ENCODE measurements at places on chromosomes 1 and 21.

GRCh38 chr1:172993640-172994039 is 57.1 kb downstream of the TNFSF18 start:
- DNase-seq: no peak

DNA sequence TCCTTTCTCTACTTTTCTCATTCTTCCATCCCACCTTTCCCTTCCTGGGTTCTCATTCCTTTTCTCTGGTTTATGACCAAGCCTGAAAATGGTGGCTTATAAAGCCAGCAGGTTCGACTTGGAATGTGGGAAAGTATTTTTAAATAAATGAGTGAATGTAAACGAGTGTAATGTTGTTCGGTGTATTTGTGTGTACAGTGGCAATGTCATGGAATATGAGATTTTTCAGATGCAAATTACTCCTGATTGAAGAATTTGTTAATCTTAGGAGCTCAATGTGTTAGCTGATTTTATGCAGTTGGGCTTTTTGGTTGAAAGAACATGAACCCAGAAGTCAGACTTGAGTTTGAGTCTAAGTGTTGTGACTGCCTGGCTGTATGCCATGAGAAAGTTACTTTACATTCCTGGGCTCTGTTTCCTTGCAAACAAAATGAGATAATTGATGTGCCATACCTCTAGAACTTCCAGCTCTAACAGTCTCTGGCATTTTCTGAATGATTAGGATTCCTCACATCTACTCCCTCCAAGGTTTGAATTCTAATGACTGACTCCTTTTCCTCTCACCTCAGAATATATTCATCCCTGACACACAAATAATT is 6.6 kb downstream of the SGIP1 start:
- no peak for DNase-seq

DNA sequence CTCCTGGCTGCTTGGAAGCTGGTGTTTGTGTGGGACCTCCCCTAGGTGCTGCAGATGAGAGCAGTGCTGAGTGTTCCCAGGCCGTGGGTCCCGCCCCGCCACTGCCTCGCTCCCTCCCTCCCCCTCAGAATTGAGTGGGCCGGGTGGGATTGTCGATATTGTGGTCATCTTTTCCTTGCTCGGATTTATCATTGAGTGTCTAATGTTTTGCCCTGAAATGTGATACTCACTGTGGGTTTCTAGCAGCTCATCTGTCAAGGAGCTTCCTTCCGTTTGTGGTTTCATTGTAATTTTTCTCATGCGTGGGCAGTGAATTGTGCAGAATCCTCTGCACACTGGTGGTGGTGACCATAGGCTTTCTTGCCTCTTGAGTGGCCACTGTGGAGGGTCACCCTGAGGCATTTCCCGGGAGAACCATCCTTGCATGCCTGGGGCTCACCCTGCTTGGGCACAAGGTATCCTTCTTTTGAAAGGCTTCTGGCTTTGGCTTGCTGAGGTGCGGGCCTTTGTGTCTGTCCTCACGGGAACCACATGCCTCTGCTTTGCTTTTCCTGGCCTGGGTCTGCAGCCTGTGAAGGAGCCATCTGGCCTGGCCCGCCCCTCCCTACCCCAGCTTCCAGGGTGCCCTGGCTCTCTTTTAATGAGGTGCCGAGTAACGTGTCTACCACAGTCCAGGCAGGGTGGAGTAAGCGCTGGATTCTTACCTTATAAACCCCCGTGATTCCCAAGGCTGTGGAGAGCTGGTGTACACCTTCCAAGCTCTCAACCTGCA is 25.6 kb downstream of the SLX9 start:
- no peak for DNase-seq

DNA sequence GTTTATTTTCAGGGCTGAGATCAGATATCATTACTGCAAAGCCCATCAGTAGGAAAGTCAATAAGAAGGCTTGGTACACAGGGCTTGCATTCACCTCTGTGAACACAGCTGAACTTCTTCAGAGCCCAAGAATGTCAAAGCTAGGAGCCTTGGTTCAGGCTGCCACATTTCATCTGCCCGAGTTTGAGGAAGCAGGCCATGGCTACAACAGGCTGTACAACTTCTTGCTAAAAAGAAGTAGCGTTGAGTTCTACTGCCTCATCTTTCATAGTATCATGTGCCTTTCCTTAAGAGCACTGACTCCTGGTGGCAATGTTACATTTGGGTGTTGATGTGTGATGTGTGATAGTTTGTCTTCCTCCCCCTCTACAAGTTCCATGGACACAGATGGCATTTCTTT is 10.1 kb downstream of the C1orf162 start:
- no peak for DNase-seq

- no peak for DNase-seq
Measured at GRCh38 chr1:199218065-199218464, 579.2 kb downstream of the PTPRC start.

DNA sequence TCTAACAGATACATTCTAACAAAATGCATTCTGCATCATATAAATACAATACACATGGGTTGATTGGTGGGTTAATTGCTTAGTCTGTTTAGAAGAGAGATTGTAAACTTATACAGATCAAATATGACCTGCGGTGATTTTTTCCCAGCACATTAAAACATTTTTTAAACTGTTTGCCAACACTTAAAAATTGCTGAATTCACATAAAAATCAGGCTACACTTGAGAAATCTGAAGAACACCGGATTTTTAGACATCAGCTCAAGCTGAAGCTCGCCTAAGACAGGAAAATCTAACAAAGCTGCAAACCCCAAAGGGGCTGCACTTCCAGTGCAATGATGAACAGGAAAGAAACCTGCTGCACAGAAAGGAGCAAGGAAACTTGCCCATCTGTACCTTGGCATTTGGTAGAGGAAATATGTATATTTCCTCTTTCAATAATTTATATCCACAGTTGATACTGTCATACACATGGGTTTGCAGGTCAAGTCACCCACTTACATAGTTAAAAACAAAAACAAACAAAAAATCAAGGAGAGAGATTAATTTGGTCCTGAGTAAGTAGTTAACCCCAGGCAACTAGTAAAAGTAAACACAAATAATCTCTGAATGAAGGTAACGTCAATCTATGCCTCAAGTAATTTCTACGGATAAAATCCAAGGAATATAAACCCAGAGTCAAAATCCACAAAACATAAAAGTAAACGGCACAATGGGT is 30.4 kb upstream of the JAK1 start:
- no peak for DNase-seq

DNA sequence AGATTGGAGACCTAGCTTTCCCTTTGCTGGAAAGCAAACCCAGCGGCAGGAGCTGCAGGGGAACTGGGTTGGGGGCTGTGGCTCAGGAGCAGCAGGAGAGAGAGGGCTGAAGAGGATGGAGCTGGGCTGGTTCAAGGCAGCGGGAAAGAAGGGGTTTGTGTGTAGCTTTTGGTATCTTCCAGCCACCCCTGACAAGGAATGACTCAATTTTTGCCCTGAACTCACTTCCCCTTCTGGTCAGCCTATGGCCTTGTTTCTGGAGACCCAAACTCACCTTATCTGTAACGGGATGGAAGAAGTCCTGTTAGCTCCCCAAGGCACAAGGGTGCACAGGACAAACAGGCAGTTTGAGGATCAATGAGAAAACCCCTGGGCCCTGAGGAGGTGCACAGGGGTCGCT is 13.1 kb downstream of the C1orf115 start:
- no peak for DNase-seq

DNA sequence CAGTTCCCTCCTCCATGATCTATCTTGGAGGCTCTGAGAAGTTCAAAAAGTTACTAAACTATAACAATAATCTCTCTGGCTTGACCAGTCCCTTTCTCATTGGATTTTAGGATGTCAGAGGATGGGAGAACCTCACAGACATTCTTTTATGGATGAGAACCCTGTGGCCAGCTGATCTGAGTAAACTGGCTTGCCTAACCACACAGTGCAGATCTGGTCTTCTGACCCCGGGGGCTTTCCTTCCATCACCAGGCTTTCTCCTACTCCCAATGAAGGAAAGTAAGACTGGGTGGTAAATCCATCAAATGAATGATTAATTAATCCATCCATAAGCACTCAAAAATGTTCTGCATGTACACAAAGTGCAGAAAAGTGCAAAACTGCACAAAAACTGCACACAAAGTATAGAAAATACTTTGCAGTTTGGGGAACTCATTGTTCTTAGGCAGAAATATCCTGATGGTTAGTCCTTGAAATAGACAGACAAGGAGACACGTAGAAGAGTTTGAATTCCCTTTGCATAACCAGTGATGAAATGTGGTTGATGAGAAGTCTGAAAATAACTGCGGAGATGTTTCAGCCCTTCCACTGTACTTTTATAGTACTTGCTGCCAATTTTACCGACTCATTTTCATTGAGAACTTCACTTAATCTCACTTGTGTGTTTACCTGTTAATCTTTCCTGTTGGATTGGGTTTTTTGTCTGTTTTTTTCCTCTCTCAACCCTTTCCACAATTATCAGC is 2.5 kb upstream of the F3 start:
- DNase-seq: no peak

DNA sequence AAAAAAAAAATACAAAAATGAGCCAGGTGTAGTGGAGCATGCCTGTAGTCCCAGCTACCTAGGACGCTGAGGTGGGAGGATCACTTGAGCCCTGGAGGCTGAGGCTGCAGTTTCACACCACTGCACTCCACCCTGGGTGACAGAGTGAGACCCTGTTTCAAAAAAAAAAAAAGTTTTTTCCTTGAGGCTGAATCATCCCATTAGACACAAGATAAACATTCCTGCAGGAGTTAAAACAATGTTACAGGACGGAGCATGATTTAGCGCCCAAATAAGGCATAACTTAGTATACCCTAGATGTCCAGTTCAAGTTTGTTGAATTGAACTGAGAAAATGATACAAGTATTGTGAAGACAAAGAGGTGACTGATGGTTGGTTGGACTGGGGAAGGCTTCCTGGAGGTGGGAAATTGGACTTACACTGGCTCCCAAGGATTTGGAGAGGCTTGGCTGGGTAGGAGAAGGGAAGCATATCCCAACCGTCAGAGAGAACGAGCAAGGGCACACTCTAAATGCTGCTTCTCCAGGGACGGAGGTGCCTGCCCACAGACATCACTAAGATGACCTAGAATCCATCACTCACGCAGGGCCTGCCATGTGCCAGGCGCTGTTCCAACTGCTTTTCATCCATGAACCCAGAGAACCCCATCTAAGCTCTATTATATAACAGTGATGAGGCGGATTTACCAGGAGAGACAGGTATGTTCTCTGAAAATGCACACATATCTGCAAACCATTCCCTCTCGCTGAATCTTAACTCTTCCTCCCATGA is 610.6 kb downstream of the KIF26B start:
- no peak for DNase-seq

- DNase-seq: no peak
Measured at GRCh38 chr21:33514229-33514628, 22.7 kb upstream of the DNAJC28 start.

DNA sequence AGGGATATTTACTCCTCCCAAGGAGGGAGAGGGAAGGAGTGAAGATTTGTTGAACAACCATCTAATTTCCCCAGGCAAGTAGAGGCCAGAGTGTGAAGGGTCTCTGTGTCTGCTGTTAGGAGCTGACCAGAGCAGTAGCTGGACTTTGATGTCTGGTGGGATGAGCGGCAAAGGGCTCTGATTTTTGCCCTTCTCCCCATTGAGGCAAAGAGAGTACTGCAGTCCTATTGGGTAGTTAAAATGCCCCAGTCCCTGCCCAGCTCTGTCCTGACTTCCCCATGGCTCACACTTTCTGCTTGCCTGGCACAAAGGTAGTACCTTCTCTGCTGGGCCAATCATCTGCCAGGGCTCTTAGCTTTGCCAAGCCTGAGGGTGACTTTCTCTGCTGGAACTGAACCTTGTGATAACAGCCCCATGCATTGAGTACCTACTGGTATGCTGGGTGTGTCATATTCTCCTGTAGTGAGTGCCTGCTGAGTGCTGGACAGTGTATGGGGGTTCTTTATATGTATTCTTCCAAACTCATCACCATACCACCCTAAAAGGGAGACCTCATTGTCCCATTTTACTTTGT is 64.0 kb upstream of the SELENON start:
- DNase-seq: no peak

DNA sequence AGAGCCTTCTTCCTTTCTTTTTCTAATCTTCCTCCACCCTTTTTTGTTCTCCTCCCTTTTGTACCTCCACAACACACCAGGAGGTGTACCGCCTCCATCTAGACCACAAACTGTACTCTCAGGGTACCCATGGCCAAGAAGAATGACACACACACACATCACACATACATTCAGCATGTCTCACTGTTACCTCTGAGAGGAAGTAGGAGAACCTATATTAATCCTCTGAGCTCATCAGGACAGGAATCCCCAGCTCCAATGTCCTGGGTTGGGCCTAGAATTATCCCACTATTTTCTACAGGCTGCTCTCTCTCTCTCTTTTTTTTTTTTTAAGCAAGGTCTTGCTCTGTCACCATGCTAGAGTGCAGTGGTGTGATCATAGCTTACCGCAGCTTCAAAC is 36.7 kb downstream of the ATP2B4 start:
- peak; percentile 44 for DNase-seq

GRCh38 chr1:80769208-80769750 is 1031.5 kb upstream of the ADGRL2 start:
- no peak for DNase-seq

- no peak for DNase-seq
Measured at GRCh38 chr1:15346346-15347030, 63.2 kb upstream of the EFHD2 start.

DNA sequence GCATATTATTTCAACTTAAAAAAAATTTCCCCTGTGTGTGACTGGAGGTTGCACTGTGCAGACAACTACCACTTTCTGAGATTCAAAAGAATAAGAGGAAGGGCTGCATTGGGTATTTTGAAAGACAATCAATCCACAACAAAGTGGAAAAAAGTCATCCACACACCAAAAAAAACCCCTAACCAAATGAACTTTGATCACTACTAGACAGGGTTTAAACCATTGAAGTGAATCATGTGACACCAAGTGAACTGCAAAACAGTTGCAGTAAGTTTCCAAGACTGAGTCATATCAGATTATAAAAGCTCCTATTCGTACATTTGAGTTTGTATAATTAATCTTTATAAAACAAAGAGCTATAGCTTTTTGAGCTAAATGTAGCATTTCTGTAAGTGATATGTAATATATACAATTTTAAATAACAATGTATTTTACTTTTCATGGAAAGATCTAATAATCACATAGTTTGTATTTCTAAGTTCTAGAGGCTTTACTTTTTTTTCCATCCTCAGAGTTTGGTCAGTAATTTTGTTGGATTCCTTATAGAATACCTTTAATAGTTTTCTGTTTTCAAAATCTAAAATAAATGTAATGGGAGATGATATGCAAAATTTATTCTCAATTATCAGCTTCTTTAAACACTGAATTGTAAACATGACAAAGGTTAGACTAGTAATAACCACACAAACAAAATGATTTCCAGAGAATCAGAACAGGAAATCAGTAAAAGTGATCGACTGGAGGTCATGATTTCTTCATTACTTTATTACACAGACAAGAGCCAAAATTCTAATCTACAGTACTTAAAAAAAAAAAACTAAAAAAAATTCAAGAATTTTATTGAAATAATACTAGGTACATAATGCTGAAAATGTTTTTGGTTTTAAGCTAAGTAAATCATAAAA is 50.5 kb upstream of the GFI1 start:
- DNase-seq: peak; percentile 39

GRCh38 chr1:240475832-240476231 is 136.1 kb downstream of the GREM2 start:
- no peak for DNase-seq
